ENCODE measurements at places on chromosomes 3 and 15.

GRCh38 chr3:131608741-131609140 is 106.0 kb upstream of the MRPL3 start:
- no peak for DNase-seq

GRCh38 chr3:16106050-16106449 is 68.4 kb upstream of the GALNT15 start:
- no peak for DNase-seq

GRCh38 chr3:190118438-190118837 is 2.3 kb downstream of the P3H2 start:
- DNase-seq, result no peak

DNA sequence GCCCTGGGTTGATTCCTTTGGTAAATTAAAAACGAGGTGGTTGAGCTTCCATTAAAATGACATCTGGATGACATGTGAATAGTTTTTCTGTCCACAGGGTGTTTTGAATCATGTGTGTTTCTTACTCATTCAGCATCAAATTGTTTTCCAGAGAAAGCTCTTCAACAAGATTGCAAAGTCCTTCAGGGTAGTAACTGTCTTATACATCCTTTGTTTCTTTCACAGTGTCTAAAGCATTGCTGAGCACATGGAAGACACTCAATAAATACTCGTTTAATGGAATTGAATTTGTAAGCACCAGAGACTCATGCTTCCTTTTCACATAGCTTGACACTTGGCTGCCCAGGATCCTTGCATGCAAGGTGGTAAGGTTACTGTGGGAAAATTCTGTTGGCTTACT is 223.1 kb upstream of the CNTN6 start:
- DNase-seq, result no peak

DNA sequence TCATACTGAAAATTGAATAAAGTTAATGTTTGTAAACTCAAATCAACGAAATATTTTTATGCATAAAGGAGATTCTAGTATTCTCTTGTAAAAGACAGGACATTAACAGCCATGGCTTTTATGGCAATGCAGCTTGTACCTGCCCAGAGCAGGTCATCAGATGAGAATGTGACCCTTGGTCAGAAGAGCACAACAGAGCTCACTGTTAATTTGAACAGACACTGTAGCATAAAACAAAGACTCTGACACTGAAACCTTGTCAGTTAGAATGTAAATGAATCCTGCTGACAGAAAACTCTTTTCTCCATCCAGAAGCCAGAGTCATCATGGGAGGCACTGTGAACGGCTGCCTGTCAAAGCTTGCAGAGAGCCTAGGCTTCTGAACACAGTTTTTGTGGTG is 410.6 kb downstream of the RAP2B start:
- DNase-seq, result no peak

DNA sequence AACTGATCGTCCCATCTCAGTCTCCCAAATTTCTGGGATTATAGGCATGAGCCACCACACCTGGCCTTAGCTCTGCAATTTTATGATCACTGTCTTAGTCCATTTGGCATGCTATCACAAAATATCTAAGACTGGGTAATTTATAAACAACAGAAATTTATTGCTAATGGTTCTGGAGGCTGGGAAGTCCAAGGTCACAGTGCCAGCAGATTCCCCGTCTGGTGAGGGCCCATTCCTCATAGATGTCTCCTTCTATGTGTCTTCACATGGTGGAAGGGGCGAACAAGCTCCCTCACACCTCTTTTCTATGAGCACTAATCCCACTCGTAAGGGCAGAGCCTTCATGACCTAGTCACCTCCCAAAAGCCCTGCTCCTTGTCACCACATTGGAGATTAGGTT is 55.3 kb upstream of the KIF23 start:
- DNase-seq, result no peak

- DNase-seq, result no peak
These were observed 456.5 kb downstream of the IL5RA start for GRCh38 chr3:2653706-2654105.

DNA sequence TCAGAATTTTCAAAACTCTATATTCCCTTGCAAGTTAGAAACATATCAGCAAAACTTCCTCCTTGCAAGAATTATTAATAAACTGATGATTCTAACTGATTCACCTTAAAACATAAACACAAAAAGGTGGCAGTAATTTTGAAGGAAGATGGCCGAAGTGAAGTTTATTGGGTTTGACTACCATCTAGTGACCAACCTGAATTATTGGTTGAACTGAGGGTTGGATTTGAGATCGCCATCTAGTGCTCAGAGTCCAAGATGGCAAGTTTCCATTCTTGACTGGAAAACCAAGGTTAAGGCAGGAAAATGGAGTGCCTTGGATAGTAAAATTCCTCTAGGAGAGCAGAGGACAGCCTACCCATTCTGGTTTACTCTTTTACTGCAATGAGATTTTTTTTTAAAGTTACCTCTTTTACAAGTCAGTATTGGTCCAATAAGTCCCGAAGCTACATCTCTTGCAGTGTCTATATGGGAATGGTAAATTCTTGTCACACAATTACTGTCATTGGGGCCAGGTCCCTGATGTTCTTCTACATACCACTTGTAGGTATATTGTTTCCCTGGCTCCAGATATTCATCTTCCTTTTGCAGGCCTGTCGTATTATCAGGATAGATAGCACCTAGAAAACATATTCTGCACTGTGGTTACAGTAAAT is 51.6 kb upstream of the CP start:
- peak; percentile 22 for DNase-seq

- DNase-seq, result no peak
These were observed 271.4 kb downstream of the THSD4 start for GRCh38 chr15:71386448-71387236.

- no peak for DNase-seq
These were observed 24.3 kb downstream of the CCR3 start for GRCh38 chr3:46266598-46266997.

- DNase-seq, result no peak
These were observed 15.7 kb downstream of the STARD5 start for GRCh38 chr15:81308260-81308659.

DNA sequence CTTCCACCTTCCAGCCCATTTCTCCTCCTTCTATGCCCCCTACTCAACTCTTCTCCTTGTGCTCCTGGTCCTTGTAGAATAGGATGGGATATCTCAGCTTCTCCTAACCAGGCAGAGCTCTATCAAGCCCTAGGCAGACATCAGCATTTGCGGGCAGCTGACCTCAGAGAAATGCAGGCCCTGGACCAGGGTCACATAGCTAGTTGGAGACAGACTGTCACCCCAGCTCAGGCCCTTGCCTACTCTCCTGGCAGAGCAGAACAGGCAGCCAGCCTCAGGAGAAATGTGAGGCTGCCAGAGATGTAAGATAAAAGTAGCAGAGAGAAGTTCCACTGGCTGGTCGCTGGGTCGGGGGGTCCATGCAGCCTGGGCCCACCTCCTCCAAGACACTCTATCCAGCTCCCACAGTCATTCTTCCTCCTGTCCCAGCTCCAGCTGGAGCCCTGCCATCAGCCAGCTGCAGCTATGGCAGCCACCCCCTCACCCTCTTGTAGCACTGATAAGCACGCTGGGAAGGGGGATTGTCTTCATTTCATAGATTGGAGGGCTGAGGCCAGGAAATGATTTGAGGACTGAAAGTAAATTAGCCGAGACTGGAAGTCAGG is 4.0 kb downstream of the CYP8B1 start:
- no peak for DNase-seq

GRCh38 chr3:194206320-194206719 is 70.4 kb downstream of the HES1 start:
- peak; percentile 38 for DNase-seq

DNA sequence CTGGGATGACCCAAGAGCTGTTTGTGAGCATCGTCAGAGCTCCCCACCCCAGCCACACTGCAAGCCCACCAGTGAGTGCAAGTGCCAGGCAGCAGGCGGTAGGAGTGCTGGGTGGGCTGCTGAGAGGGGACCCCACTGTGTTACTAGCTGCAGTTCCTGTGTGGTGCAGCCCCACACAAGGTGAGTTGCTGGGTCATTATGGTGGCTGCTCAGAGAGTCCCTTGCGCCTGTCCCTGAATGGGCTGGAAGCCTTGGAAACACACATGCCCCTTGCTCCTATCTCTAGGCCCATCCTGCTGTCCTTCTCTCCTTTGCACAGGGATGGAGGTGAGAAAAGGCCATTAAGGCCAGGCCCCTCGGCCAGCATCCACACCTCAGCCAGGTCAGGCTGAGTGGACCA is 83.7 kb downstream of the SEC22A start:
- no peak for DNase-seq

DNA sequence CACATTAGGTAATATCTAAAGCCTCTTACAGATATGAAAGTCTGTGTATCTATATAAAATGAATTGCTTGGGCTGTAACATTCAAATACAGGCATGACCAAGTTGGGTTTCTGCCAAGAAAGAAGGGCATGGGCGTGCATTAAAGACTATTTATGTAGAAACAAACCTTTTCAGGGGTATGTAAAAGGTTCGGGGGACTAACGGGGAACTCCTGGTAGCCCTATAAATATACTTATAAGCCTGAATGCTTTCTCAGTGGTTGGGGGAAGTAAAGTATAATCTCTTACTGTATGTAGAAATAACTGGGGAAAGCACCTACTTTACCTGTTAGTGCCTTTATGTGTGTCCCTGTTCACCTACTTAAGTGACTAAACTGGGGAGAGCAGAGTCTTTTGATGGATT is 154.5 kb upstream of the TBL1XR1 start:
- DNase-seq, result no peak

- DNase-seq, result no peak
These were observed 3.6 kb downstream of the LRRC57 start for GRCh38 chr15:42544853-42545629.

DNA sequence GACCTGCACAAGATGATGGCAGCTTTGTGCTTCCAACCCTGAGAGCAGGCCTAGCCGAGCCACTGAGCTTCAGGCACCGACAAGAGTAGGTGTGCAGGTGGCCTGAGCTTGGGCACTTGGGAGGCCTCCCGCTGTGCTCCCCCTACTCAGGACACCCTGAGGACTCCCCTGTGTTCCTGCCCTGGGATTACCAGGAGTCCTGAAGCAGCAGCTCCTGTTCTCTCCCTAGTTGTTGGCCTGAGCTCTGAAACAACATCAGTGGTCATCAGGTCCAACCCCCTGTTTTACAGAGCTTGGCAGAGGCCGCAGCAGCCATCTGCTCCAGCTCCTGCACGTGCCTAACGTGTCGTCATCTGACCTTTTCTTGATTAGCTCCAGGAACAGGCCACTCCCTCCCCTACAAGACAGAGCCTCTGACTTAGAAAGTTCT is 8.0 kb upstream of the MESP2 start:
- DNase-seq, result no peak

DNA sequence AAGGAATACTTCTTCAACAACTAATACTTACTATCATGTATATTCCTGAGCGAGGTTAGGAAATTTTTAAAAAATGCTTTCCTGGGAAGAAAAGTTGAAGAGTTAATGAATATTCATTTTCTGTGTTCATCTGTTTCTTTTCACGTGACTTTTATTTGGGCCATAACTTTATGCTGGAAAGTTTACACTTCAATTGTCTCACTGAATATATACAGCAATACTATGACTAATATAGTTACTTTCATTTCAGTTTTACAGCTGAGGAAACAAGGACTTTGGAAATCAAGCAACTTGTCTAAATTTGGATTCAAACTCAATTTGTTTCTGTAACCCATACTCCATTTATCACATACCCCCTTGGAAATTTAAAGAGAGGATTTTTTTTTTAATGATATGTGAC is 894.2 kb downstream of the ROBO1 start:
- no peak for DNase-seq

GRCh38 chr3:177330779-177331178 is 133.5 kb upstream of the TBL1XR1 start:
- no peak for DNase-seq

- no peak for DNase-seq
These were observed 17.8 kb downstream of the KBTBD8 start for GRCh38 chr3:67015702-67016484.

DNA sequence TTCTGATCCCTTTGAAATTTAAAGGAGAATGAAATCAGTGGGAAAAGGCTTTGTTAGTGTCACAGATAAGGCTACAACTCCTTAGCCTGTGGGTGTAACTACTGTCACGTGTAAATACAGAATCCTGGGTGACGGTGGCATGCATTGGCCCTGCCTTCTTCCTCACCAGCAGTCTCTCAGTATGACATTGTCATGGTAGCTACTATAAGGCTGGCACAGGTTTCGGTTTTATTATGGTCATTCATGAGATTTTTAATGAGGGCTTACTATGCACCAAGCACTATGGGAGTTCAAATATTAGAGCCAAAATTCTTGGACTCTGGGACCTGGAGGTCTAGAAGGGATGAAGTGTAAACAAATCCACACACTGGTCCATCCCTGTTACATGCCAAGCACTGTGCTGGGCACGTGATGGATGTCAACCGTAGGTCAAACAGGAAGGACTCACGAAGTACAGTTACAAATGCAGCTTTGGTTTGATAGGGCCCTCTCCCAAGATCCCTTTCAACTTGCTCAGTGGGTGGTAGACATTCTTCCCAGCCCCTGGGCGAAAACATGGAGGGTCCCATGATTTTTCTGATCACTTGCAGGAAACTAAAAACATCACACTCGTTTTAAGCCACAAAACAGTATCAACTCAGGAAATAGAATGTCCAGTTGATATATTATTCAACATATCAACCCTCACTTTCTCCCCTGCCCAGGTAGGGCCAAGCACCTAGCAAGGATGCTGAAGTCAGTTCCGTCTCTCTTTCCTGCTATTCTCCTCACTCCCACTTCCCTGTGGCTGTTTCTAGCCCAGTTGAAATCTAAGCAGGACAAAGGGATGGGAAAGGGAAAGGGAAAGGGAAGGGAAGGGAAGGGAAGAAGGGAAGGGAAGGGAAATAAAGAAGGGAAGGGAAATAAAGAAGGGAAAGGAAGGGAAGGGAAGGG is 25.3 kb downstream of the BFSP2 start:
- DNase-seq, result no peak

- DNase-seq, result no peak
These were observed 45.3 kb upstream of the SEC22A start for GRCh38 chr3:123156276-123156995.

GRCh38 chr15:66647358-66647757 is 54.7 kb upstream of the SMAD6 start:
- DNase-seq, result no peak

DNA sequence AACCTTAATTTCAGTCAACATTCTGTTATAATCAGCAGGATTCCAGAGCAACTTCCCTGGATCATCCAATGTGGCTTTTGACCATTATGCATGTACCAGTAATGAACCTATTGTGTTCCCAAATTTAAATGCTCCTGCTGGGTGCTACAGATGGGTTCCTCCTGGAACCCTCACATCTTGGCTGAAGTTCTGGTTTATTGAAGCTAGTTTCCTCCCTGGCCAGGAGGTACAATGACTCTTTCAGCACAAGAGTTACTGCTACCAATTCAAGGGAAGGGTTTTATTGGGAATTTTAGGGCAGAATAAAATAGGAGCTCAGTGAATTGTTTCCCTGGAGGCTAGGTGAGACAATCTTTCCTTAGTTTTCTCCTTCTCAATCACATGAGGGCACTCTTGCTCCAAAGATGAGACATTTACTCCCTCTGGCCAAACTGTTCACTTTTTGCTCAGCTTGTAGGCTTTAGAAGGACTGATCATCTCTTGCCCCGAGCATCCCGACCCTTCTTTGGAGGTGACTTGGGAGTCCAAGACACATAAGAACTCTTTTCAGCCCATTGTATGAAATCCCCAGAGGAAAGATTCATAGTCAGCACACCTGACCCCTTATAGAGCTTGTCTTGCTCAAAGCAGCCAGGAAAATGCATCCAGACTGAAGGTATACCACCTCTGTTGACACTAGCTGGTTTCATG is 8.8 kb upstream of the NPHP3 start:
- DNase-seq, result peak; percentile 38
